Activated T-cell treated with anti-CD3 and anti-CD28 coated beads, Interleukin-2, amount 50 U/mL, for 1 hour (primary cell): ENCODE measurements at places on chromosomes 11 and 22.

GRCh38 chr11:110242746-110243145 lies 53.7 kb downstream of the RDX start:
- no peak for DNase-seq

GRCh38 chr22:42365111-42365865 lies 66.9 kb downstream of the NFAM1 start:
- DNase-seq, result no peak

- DNase-seq, result no peak
These were observed 116.9 kb downstream of the STK33 start for GRCh38 chr11:8477151-8477550.

GRCh38 chr11:43837879-43838278 lies 42.8 kb upstream of the ALKBH3 start:
- DNase-seq, result no peak
